Urothelium cell line (cell line): ENCODE measurements at places on chromosomes 2 and 18.

- no peak for DNase-seq
Measured at GRCh38 chr18:48007381-48007780, 76.9 kb upstream of the SMAD2 start.

DNA sequence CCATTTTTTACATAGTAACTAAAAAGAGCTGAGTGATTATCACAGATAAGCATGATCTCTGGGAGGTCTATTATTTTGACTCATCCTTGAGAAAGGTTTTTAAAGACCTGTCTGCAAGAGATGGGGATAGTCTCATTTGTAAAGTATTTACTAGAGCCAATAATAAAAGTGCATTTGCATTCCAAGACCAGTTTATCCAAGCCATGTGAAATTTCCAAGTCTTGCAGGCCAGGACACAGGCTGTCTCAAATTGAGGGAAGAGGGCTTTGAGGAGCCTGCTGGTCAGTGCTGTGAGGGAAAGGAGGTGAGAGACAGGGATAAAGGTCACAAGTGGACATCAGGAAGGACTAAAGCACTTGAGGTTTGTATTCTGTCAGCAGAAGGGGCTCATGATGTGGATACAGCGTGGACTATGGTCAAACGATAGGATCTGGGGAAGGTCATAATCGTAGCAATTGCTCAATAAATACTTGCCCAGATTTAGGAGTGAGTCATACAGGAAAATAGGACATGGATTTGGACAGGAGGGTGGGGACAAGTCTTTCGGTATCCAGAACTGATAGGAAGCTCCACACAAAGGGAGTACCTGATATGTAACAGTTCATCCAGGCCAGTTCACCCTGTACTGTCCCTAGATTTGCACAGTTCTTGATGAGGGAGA is 6.6 kb upstream of the CDH2 start:
- DNase-seq, result no peak

- no peak for DNase-seq
Measured at GRCh38 chr2:36565712-36566111, 32.3 kb downstream of the FEZ2 start.

GRCh38 chr2:20523073-20523798 is 76.4 kb downstream of the RHOB start:
- DNase-seq, result no peak
